Urothelium cell line (cell line): ENCODE measurements at places on chromosomes 2 and 18.

DNA sequence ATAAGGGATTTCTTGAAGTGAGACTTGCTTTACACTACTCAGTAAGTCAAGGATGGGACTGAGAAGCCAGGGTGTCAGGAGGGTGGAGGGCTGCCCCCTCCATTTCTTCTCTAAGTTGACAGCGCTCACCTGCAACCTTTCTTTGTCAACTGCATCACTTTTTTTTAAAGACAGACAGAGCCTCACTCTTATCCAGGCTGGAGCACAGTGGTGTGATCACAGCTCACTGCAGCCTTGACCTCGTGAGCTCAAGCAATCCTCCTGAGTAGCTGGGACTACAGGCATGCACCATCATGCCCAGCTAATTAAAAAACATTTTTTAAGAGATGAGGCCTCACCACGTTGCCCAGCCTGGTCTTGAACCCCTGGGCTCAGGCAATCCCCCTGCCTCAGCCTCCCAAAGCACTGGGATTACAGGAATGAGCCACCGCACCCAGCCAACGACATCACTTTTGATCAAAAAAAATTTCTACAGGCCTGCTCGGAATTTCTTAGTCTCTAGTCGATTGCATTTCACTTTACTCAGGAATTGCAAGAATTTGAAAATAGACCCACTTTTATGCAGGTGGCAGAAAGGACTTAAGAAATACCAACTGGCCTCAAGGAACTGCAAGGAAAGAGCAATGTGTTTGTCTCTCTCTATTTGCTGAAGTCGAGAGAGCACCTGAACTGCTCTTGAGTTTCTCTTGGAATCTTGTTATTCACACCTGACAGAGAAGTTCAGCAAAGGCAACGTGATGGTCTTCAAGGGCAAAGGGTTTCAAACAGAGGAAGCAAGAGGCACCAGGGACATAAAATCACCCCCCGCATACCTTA, 101.4 kb downstream of the MYOM1 start:
- no peak for DNase-seq

GRCh38 chr2:119315241-119315925, 51.3 kb downstream of the C2orf76 start:
- no peak for DNase-seq

- no peak for DNase-seq
Measured at GRCh38 chr2:34308140-34308539, 709.0 kb upstream of the FAM98A start.

- no peak for DNase-seq
Measured at GRCh38 chr18:29377346-29377745, 1200.4 kb upstream of the CDH2 start.

DNA sequence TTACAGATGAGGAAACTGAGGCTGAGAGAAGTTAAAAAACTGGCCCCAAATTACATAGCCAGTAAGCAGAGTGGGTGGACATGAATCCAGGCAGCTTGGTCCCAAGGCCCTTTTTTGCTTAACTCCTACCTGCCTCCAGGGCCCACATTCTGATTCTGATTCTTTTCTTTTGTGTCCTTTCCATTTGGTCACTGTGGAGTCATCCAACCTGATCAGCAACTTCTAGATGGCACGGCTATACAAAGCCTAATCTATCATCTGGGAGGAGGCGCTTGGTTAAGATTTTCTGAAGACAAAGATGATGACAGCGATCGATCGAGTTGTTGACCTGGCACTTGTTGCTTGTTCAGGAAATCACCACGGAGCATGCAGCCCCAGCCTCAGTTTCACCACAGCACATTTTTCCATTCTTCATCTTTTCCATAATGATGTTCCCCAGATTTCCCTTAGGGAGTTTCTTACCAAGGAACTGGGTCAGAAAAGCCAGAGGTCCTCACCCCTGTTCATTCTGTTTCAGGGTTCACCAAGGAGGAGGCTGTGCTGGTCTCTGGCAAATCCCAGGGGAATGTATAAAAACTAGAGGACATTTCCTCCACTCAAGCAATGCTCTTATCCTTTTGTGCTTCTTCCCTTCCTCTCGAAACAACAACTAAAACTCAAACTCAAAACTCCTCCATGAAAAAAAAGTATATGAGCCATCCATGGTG, 6.9 kb upstream of the IGFBP2 start:
- no peak for DNase-seq

- peak; percentile 81 for DNase-seq
Measured at GRCh38 chr2:96801005-96801785, 14.9 kb upstream of the CNNM3 start.

- DNase-seq, result no peak
Measured at GRCh38 chr2:237177986-237178385, 92.3 kb downstream of the COPS8 start.

DNA sequence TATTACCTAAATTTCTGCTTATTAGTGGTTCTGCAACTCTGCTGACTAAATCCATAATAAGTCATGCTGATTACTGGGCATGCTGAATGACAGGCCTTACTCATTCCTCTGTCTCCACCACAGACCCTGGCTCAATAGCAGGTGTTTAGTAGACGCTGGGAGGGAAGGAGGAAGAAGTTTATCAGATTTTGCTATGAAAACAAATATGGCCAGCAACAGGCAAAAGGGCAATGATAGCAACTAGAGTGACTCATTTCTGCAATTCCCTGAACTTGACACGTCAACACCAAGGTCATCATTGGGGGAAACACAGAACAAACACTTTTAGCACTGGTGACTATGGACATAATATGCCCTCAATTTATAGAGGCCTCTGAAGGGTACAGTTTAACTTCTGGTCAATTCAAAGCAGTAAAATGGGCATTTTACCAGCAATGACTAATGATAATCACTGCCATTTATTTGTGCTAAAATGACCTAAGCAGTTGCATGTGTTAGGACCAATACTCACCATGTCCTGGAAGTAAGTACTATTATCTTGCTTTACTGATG, 35.2 kb downstream of the TMEM163 start:
- no peak for DNase-seq

DNA sequence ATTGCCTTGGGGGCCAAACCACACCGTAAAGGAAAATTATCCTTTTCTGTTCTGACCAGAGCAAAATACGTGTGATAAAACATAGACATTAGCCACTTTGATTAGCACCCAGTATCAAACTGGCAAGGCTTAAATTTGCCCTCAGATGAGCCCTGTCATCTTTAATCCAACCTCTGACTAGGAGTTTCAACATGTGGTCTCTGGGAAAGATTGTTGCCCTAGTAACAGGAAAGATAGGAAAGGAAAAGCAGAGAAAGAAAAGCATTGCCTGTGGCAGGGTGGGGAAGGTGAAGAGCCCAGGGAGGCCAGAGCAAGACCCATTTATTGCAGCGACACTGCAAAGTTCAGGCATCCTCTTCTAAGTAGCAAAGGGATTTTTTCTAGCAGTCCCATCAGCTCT, 181.5 kb upstream of the SCN7A start:
- no peak for DNase-seq

DNA sequence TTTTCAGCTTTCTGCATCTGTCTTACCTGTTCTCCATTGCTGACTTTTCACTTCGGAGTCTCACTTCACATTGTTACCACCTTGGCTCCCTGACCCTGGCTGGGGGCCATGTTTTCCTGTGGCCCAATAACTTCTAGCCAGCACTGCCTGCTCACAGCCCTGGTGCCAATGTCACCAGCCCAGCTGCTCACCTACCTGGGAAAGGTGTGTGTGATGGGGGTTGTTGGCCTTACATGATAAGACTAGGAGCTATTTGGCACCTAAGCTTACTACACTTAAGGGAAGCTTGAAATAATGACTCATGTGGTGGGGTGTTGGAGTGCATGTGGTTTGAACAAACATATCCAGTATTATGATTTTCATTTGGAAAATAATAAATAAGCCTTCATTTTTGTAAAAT, 37.5 kb upstream of the PGAP1 start:
- DNase-seq, result no peak

- DNase-seq, result no peak
Measured at GRCh38 chr2:864501-865106, 86.0 kb upstream of the SNTG2 start.

GRCh38 chr2:86821842-86822241, 31.1 kb upstream of the CD8A start:
- no peak for DNase-seq

DNA sequence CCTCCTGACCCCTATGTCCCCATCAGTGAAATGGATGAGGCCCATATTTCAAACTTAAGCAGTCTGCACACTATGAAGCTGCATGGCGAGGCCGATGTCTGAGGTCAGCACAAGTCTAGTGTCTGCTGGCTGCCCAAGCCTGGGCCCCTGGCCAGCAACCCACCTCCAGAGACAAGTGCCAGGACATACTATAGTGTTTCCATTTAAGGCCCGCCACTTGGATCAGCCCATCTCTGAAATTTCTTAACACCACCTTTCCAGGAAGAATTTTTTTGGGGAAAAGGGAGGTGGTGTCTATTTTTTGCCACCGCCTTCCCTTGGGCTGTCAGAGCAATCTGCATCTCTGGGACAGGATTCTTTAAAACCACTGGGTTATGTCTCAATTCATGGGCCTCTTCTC, 1.8 kb downstream of the ACVR1 start:
- no peak for DNase-seq

- no peak for DNase-seq
Measured at GRCh38 chr2:170354388-170354787, 176.4 kb downstream of the MYO3B start.

DNA sequence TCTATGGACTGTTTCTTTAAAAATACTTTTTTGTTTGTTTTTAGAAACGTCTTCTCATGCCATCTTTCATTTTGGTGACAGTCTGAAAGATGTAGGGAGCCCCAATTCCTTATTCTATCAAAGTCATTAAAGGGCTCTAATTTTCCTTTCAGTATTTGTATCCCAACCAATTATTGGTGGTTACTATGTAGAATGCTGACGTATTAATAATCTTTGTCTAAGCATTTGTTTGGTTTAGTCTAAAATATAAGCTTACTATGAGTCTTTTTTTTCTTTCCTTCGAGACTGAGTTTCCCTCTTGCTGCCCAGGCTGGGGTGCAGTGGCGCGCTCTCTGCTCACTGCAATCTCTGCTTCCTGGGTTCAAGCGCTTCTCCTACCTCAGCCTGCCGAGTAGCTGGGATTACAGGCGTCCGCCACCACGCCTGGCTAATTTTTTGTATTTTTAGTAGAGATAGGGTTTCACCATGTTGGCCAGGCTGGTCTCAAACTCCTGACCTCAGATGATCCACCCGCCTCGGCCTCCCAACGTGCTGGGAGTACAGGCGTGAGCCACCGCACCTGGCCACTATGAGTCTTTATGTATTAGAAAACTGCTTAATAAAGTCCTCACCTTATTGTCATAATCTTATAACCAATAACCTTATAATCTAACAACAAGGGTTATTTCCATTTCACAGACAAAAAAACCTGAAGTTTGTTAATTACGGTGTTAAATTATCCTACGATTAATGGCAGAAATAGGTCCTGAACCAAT, 849 bp upstream of the VRK2 start:
- DNase-seq, result no peak
